ENCODE measurements at places on chromosomes 4 and X.

GRCh38 chrX:132040066-132040465, 17.0 kb downstream of the STK26 start:
- DNase-seq = no peak

GRCh38 chr4:114911111-114911510, 202.3 kb downstream of the NDST4 start:
- no peak for DNase-seq

GRCh38 chr4:57129477-57129876, 19.3 kb upstream of the IGFBP7 start:
- no peak for DNase-seq

DNA sequence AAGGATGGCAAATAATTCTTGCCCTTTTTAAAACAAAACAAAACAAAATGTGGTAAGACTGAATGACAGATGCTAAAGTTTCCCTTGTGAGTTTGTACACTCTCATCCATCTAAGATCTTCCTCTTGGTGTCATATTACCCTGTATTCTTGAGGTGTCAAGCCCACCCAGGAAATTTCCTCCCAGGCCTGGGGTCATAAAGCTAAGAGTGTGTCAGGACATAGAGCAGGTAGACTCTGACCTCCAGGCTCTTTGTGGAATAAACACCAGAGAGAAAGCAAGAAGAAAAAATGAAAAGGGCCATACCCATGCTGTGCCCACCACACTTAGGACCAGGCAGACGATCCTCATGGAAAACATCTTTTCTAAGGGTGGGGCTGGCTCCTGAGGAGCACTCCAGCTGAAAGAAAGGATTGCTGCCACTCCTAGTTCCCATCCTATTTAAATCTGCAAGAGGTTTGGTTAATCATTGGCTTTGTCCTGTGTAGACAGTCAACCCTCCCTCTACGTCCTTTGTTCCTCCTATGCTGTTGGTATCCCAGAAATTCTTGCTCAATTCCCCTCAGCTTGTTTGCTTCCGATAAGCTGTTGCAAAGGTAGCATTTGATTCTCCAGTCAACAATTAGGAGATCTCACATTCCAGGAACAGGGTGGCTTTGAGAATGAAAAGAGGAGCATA, at the start of gene FGA:
FGA (minus strand) TSS at position 414 of the 678 bp plus-strand sequence; CDS start at position 359, 55 bp downstream.
- no peak for DNase-seq

GRCh38 chr4:173345648-173346047, 11.5 kb upstream of the HMGB2 start:
- DNase-seq = no peak

GRCh38 chrX:151722241-151722846, 6.5 kb downstream of the FATE1 start:
- DNase-seq = no peak

DNA sequence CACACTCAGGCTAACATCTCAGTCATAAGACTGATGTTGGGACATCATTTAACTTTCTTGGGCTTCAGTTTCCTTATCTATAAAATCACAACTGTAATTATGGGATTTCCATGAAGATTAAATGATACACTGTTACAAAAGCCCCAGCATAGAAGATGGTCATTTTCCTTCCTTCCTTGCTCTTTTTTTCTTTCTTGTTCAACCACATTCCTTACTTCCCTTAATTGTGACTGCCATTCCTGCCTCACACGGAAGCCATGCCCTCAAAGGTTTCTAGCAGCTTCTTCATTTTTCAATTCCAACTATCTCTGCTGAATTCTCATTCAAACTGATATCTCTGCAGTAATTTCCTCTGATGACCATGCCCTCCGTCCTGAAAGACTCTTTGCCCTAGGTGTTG, 311.8 kb downstream of the PPP3CA start:
- DNase-seq = no peak

DNA sequence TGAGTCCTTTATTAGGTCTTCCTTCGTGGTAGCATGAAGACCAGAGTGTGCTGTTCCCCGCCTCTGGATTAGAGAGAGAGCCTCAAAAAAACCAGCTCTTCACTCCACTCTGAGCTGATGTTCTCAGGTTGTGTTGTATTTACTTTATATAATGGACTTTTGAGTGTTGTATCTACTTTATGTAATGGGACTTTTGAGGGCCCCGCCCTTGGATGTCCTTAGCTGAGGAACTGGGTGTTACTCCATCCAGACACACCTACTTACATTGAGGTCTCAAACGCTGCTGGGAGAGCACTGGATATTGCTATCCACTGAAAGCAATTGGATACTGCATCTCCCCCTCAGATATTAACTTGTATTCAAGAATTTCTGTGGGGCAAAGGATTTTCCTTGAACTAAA, 28.2 kb downstream of the ATP8A1 start:
- no peak for DNase-seq

GRCh38 chr4:137370206-137370633, 162.1 kb downstream of the PCDH18 start:
- DNase-seq = no peak

DNA sequence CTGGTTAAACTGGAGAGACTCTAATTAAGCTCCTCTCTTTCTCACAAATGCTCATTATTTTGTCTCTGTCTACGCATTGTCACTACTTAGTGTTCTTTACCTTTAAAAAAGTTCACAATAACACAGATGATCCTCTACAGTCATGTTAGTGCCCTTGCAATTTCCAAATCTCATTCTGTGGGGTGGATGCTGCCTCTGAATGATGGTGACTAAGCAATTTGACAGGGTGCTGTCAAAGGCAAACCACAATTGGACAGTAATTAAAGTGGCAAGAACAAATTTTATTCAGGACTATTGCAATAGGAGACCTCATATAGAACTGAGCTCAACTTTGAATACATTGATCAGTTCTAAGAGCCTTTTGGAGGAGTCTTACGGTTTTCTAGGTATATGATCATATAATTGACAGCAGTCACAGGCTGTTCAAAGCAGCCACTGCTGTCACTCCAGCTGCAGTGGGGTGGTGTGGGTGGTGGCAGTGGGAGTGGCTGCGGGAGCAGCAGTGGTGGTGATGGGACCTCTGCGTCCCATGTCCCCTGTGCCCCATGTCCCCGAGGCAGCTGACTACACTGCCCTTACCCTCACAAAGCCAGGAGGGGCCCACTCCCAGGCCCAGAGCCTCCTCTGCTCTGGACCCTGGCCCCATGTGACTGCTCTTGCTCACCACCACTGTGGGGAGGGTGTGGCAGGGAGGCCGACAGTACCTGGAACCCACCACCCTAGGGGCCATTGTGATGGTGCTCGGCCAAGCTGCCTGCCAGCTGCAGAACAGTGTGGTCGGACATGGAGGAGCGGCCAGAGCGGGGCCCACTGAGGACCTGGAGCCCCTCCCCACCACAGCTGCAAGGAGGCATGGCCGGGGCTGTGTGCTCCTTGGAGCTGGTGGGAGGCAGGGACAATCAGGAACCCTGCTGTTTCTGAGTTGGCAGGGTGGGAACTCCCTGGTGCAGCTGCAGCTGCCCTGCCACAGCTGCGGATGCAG, 30.4 kb upstream of the PAGE1 start:
- DNase-seq = no peak

GRCh38 chr4:41661442-41662076, 87.0 kb downstream of the PHOX2B start:
- DNase-seq = peak; percentile 40

- DNase-seq = no peak
Measured at GRCh38 chr4:118265312-118266144, 87.3 kb downstream of the PRSS12 start.

GRCh38 chrX:56792270-56793111, 63.4 kb downstream of the NBDY start:
- DNase-seq = no peak

GRCh38 chrX:151631822-151632221, 63.4 kb upstream of the PRRG3 start:
- DNase-seq = no peak

Data from SJSA1 (cell line).